ENCODE measurements at places on chromosomes 4 and X.

DNA sequence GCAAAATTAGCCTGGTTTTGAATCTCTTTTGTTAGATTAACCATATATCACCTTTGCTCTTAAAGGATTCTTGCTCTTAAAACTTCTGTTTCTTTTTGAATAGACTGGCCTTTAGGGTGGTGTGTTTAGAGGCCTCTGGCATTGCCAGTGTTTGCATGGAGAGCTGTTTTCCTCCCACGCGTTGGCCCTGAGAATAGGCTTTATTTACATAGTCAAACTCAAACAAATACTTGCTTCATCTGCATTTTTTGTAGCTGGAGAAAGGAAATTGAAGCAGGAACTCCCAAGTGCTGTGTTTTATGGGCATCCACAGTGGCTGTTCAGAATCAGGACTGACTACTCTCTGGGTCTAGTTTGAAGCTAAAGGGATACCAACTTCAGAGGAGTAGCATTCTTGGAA lies 2.7 kb downstream of the SHROOM2 start:
- no peak for DNase-seq

DNA sequence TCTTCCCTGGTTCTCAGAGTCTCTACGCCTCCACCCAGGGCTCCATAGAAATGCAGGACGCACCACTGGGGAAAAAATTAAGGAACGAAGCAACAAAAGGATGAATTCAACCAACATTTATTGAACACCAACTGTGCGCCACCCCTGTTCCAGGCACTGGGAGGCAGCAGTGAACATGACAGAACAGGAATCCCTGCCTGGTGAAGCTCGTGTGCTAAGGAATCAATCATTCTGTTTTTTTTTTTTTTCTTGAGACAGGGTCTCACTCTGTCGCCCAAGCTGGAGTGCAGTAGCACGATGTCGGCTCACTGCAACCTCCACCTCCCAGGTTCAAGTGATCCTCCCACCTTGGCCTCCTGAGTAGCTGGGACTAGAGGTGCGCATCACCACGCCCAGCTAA lies 1.9 kb upstream of the FTSJ1 start:
- no peak for DNase-seq

- DNase-seq = no peak
These were observed 12.6 kb upstream of the SLC10A4 start for GRCh38 chr4:48470570-48470969.

DNA sequence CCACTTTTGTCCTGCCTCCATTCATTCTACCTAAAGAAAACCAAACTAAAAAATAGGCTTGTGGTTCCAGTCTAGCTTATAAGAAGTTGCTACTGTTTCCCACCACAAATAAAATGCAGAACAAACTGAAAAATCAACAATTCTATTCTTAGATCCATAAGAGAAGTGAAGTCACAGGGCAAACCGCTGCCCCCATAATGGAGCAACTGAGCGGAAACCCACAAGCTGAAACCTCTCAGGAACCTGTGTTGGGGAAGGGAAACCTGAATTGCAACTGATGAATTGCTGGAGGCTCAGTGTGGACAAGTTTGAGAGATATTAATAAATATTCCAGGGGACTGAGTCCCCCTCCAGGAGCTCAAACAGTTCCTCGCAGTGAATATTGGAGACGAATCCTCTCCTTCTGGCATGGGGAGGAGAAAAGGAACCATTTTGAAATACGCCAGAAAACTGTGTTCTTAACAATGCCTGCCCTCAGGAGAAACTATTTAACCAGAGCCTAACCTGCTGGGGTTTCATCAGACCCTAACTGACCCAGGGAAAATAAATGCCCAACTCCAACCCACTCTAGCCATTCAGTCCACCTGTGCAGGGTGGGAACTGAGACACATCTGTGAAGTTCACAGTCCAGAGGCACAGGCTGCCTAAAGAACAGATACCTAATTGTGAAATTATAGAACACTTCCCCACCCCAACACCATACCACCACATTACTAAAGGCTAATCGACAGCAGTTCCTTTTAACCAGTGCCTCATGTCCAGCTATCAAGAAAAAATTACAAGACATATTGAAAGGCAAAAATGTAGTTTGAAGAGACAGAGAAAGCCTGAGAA lies 22.8 kb upstream of the SH3RF1 start:
- no peak for DNase-seq

DNA sequence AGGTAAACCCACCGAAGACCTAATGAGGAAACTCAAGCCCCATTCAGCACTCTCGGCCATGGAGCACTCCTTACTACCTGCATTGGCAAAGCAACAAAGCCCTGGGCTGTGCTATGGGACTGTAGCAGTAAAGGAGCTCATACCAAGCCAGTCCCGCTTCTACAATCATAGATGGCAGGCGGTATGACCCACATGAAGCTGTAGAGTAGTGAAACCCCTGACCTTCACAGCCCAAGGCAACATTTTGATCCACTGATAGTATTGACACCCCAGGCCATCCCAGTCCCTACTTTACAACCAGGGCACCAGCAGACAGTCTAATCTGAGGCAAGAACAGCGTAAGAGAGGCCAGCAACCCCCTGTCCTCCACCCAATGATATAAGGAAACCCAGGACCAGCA lies 25.2 kb downstream of the CENPC start:
- no peak for DNase-seq

GRCh38 chrX:45716750-45717149 lies 516.1 kb upstream of the DIPK2B start:
- no peak for DNase-seq

DNA sequence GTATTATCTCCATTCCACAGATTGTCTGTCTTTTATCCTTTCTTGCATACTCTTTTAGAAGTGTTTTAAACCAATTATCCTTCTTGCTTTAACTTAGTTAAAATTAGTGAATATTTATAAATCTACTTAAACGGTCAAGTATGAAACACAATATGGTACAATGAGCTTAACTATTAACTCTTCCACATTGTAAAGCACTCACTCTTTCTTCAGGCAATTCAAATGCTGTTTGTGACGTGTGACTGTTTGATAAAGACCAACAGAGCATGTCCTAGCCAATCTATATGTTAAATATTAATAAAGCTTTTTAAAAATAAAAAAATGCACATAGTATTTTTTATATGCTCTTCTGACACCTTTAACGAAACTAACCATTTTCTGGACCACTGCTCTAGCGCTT lies 192.7 kb downstream of the ARAP2 start:
- no peak for DNase-seq

DNA sequence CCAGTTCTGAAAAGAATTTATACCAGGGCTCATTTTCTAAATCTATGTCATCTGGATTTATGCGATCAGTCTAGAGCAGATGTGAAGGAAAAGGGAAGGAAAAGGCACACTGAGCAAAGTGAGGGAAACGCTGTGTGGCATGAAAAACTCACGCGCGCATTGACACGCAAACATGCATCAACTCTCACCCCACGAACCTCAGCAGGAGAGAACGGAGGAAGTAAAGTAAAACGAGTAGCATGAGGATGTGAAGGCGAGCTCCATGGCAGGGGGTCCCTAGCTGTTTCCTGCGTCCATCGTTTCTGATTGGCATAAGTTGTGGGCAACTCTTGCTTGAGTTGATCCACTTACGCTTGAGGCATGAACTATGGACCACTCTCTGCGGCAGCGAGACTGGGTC lies 102.8 kb upstream of the PDLIM3 start:
- DNase-seq = no peak

DNA sequence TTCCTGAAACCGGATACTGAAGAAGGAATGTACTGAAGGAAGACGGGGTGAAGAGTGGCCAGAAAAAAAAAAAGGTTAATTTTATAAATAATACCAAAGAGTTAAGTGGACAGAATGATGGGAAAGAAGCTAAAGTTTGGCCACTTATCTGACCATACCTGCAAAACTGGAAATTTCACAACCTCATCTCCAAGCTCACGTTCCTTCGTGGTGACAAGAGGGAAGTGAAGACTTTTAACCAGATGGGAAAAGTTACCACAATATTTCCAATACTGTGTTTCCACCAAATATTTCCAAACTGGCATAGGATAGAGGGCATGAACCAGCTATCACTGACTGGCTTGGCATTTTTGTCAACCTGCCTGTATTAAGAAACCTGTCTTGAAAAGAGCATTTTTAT lies 56.4 kb downstream of the MAML3 start:
- DNase-seq = no peak

DNA sequence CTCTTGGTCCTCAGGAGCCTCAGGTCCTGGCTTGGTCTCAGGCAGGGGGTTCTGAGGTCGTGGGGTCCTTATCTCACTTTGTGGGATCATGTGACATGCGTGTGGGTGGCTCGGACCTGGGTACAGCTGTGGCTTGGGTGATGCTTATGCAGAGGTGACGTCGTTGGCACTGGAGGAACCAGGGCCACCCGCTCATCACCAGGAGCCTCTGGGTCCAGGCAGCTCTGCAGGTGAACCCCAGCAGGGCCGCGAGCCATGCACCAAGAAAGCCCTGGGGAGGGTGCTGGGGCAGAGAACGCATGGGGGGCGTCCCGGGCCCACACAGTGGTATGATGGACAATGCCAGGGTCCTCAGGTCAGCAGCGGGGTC lies 8.7 kb downstream of the ATP5ME start:
- no peak for DNase-seq

- no peak for DNase-seq
These were observed 20.9 kb downstream of the SPATA18 start for GRCh38 chr4:52071791-52072546.

- no peak for DNase-seq
These were observed 230.1 kb upstream of the ARSJ start for GRCh38 chr4:114209584-114209983.

DNA sequence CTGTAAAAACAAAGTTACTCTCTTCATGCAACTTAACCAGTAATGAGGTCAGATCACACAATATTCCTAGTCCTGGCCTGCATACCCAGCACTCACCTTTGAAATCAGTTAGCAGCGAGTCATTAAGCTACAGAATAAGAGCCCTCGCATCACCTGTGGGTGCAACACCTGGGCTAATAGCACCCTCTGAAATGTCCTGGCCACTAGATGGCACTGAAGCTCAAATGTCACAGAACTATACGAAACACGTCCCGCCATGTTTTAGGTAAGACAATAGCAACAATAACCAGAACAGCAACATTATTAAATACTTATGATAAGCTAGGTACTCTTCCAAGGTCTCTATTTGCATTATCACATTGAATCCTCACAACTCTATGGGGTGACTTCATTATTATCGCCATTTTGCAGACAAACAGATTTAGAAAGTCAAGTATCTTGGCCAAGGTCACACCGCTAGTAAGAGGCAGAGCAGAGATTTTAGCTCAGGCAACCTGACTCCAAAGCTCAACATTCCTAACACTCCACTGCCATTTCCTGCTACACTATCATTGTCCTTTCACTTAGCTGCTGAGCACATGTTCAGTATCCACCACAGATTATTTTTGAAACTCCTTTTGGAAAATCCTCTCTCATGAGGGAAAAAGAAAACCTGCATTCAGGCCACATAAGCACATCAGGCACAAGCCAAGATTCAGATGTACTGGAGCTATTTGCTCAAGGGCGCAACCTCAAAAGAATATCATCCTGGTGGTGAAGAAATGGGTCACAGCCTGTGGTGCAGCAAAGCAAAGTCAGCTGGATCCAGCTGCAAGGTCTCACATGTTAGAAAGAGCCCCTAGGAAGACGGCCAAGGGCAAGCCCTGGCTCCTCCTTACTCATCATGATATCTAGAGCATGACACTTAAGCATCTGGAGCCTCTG lies 59.5 kb upstream of the KDR start:
- no peak for DNase-seq

DNA sequence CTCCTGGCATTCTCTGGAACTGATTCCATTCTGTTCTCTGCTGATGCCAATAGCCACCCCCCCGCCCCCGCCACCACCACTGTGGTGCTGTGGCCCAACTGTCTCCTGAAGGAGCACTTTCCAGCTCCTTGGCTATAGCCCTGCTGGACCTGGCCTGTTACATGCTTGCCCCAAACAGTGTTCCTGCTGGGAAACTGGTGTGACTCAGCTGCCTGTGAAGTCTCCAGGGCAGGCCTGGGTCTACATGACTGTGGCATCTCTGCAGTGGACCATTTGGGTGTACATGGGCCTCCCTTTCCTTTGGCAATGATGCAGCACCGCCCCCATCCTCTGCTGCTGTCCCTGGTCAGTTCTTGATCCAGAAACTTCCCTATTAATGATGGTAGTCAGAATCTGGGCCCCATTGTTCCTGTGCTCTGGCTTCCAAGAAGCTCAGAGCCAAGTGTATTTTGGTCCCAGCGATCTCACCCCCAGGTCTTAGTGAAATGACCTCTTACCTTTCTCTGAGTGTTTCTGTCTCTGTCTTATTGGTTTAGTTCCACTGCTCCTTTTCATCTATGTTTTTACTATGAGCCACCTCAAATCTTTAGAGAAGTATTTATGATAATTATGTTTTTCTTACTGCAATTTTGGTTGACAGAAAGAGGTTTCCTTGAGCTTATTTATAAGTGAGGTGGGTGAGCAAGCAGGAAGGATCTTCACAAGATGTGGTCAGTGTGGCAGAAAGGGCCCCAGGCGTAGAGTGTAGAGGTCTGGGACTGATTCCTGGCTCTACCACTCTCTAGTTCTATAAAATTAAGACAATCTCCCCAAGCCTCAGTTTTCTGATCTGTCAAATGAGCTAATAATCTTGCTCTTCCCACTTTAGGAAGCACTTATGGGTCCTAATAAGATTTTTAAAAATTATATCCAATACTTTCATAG lies 210.7 kb upstream of the EOLA2 start:
- DNase-seq = no peak

GRCh38 chr4:39045827-39046221 lies 13.6 kb upstream of the TMEM156 start:
- DNase-seq = no peak
